ENCODE measurements at places on chromosomes 3 and 15.

DNA sequence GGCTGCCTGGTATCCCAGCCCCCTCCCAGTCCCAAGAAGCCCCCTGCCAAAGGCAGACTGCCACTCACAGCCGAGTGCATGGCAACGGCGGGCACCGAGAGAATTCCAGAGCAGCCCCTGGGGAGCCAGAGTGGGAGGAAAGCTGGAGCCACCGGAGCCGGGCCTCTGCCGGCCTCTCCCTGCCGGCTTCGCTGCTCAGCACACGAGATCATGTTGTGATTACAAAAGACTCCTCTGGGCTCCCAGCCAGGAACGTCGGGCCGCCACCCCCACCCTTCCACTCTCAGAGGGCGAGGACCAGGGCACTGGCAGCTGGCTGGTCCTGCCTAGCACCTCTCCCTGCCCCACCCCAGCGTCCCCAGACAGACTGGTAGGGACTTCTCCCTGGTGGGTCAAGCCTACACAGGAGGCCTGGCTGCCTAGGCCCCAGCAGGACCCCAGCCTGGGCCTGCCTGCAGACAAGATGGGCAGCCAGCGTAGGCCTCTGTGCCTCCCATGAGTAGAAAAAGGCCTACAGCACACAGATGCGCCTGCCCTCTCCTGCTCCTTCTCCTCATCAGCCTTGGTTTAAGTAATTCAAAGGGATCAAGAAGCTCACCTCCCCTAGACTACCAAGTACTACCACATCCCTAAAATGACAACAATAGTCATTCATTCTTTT lies at the start of gene CCDC9B:
TSS of gene CCDC9B (minus strand) at position 200 of the 661 bp plus-strand sequence. CDS start at position 80, 120 bp downstream.
- DNase-seq, result peak; percentile 90

DNA sequence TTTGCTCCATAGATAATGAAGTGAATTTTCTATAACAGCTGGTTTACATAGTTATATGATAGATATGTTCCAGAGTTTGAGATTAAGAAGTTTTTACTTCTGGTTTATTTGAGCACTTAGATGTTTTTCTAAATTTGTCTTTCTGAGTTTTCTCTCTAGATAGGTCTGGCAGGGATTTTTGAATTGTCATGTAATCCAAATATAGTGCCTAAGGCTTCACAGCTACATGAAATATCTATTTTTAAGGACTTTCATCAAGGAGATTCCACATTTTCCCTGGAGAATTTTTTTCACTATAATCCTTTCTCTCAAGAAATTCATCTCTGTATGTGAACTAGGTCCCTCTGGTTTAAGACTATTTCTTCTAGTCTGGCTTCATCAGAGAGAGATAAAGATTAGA lies 12.0 kb downstream of the PPM1L start:
- DNase-seq, result no peak

DNA sequence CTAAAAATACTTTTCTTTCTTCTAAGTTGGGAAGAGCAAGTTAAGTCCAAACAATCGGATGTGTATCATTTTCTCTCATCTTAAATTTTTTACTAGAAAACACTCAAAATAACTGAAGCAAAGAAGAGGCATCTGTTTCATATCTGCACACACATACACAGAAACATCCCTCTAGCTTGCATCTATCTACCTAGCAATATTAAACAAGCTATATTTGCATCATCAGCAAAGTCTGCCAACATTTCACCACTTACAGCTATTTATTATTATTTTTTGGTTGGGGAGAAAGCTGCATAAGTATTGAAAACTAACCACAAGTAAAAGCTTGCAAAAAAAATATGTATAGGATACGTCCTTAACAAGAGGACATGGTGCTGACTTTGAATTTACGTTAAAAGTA lies 1.9 kb downstream of the GOLIM4 start:
- no peak for DNase-seq

DNA sequence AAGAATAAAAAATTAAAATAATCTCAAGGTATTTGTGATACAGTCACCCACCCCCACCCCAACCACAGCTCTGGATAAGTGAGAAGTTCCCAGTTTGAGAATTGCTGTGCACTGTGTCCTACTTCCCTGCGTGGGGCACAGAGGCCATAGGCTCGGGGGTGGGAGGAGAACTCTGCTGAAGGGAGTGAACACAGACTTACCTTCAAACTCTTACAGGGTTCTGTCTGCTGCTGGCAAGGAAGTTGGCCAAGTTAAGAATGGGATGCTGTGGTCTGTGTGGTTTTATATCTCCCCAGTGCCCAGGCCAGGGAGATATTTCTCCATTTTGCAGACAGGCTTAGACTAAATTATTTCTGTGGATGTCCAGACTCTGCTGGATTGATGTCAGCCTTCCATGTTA lies 37.6 kb downstream of the SPTSSB start:
- DNase-seq, result no peak

DNA sequence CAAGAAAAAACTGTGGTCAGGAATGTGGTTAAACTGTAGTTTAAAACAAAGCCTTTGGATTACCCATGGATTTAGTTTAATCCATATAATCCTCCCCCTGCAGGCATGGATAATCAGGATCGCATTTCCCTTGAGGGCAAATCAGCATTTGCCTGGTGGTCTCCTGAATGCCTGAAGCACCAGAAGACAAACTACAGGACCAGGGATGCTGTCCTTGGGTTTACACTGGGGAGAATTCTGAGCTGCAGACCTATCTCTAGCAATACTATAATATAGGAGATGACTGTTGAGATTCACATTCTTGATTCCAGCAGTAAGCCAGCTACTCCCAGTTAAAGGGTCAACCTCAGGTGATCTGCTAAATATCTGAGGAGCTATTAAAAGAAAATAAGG lies 10.6 kb downstream of the PIK3CB start:
- no peak for DNase-seq

Measured in ELR (cell line).